Pancreas (tissue), 10 donors: ENCODE measurements at places on chromosomes 16 and 17. TPM values are rescaled to one million over a fixed set of nuclear protein-coding genes. Genes with fewer than 3 reads are reported as not detected.

The GPR179 gene
- 0.45 TPM for polyA plus RNA-seq

The PSMC5 gene
- 109 TPM for polyA plus RNA-seq

The CA5A gene
- under 0.01 TPM for polyA plus RNA-seq

The KRT15 gene
- polyA plus RNA-seq, result 1.1 TPM

The RCVRN gene
- 0.26 TPM for polyA plus RNA-seq

The KRT23 gene
- 7.6 TPM for polyA plus RNA-seq

The LRRC37A2 gene
- 2.8 TPM for polyA plus RNA-seq

The HID1 gene
- polyA plus RNA-seq, result 262 TPM

The EVPLL gene
- 0.09 TPM for polyA plus RNA-seq

The HSDL1 gene
- 14.5 TPM for polyA plus RNA-seq

The ARL5C gene
- polyA plus RNA-seq, result 1.0 TPM

The NTHL1 gene
- 22.1 TPM for polyA plus RNA-seq

The CDRT15L2 gene
- not detected for polyA plus RNA-seq

The EPOP gene
- polyA plus RNA-seq, result 1.4 TPM

The SPATA22 gene
- 0.09 TPM for polyA plus RNA-seq

The EME1 gene
- 0.46 TPM for polyA plus RNA-seq

The SLC16A11 gene
- polyA plus RNA-seq, result 7.5 TPM

The RNF40 gene
- polyA plus RNA-seq, result 68.4 TPM
